Hematopoietic multipotent progenitor cell treated with erythropoietin and hydrocortisone succinate and interleukin-3 and kit ligand, for 6 days (in vitro differentiated cells): ENCODE measurements at places on chromosomes 3 and 15.
A peak's percentile ranks its signal among the peaks of the same experiment; 100 is the strongest.

DNA sequence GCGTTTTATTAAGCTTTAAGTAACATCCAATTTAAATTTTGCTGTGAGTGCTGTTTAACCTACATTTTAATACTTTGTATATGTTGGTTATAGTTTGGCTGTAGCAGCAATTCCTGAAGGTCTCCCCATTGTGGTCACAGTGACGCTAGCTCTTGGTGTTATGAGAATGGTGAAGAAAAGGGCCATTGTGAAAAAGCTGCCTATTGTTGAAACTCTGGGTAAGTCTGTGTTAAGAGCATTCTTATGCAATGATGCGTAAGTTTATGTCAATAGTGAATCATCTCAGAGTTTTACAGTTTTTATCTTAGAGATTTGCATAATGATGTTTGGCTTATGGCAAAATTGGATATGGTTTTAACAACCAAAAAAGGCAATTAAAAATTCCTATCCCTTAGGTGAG, 62.7 kb downstream of the ASTE1 start:
- peak; percentile 24 for DNase-seq

GRCh38 chr3:68424796-68425460, 507.4 kb downstream of the TAFA4 start:
- DNase-seq, result no peak

- DNase-seq, result no peak
Observed at GRCh38 chr3:46127503-46127902, 80.6 kb downstream of the CCR1 start.

- no peak for DNase-seq
Observed at GRCh38 chr3:194396539-194396858, 2.6 kb downstream of the GP5 start.

GRCh38 chr3:44894485-44894884, 20.1 kb downstream of the TGM4 start:
- DNase-seq, result no peak

GRCh38 chr15:93645594-93645993, 556.6 kb upstream of the RGMA start:
- DNase-seq, result no peak

DNA sequence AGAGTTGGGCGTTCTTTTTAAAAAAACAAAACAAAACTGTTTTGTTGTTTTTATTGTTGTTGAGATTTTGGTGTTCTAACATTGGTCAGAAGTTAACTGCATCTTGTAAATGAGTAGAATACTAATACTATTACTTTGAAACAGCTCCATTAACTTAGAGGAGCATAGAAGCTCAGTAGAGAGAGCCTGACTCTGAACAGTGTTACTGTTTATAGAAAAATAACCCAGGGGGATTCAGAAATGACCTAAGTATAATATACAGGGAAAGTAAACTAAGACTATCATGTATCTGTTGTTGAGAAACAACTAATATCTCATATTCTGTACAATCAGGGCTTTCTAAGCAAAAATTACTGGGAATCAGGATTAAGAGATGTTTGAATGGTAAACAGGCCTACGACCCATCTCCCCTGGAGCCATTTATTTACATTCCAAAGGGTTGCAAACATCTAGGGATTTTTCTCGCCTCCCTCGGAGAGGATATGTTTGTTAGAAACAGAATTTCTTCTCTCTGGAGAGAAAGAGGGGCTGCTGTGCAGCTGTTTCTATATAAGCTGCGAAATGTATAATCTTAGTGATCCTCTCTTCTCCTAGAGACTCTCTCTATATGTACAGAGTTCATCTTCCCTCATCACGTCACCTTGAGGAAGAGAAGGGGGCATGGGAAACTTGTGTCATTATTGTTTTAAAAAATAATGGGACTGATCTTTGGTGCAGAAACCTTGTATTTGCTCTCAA, 827.5 kb upstream of the DPPA4 start:
- DNase-seq, result no peak

DNA sequence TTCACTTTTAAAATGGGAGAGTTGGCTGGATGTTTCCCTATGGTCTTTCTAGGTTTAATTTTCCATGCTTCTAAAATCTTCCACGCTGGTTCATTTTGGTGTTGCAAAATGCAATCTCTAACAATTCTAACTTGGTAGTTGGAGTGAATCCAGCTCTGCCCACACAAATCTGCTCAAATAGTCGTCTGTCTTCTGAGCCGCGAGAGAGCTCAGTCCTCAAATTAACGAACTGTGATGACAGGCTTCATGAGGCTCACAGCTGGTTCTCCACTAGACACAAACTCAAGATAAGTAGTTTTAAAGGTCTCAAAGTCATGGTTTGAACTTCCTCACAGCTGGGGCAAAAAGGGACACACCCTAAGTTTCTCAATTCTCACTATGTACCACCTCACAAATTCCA, 178.6 kb upstream of the LYSMD4 start:
- peak; percentile 20 for DNase-seq

DNA sequence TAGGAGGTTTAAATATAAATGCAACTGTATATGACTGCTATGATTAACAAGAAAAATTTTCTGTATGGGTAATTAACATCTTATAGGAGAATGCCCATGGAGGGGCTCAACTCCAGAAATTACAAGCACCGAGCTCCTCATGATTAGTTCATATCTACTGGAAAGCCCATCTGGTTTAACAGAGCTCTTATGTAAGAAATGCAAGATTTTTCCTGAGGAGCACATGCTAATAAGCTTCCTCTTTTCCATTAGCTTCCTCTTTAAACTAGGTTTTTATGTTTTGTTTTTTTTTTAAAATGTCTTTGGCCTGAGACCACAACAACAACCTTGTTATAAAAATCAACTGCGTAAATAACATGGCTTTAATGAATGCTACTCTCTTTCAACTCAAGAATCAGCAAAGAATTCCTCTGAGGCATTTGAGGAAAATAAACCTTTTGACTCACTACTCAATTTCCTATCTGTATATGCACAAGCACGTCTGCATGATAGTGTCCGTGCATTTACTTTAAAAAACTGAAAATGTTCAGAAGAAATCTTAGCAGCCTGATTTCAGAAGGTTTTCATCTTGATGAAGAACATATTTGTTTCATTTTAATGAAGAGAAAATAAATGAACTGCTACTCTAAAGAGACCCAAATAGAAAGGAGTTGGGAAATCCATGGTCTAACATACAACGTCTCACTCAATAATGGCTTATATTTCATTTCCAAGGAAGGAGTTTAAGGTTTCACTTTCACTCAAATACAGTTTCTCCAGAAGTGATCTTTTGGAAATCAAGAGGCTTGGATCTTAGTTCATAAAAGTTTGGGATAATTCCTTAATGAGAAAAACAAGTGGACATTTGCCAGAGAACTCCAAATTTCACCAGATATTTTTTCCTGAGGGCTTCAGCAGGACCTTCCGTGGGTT, 180.8 kb downstream of the KCNAB1 start:
- DNase-seq, result peak; percentile 27

DNA sequence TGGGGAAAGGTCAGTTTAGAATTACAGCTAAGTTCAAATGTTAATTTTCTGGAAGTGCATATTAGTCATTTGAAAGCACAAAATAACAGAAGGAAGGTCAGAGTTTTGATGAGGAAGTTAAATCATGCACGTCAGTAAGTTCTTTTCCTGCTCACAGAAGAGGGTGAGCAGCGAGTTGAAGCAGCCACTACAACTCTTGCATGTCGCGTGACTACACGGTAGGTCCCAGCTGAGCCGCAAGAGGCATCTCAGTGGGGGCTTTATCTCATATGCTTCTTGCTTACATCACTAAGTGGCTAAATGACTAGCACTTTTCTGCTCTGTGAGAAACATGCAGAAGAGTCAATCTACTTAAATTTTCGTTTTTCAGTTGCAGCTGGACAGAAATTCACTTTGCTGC, 21.3 kb upstream of the SEC62 start:
- peak; percentile 95 for DNase-seq

DNA sequence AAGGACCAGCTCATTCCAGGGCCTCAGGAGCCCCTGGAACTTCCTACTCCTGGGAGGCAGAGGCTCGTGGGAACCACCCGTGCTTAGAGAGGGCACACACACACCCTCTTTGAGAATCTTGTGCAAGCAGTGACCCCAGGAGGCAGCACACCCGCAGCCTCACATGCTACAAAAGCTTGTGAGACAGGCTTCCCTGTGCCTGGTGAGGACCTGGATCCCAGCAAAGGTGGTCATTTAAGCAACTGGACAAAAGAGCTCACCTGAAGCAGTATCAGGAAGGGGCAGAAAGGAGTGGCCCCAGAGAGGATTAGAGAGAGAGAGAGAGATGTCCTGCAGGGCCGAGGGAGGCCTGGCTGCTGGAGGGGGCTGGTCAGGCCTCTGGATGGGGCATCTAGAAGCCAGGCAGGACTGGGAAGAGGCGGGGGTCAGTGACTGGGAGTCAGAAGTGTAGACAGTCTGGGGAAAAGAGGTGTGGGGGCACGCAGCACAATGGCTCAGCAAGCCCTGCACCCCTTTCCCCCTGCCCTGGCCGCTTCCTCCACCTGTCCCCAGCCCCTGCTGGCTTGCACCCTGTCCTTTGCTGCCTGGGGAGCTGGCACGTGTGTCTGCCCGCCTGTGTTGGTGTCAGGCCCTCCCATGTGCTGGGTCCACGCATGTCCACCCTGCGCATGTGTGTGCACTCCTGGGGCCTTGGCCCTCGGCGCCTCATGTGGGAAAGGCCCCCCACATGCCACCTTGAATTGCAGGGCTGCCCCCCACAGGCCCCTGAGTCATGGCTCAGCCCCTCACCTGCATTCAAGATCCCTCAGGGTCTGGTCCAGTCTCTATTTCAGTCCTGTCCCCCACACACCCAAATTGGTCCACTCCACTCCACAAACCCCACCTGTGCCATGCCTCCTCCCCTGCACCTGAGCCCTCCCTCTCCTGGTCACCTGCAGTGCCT, 36.9 kb downstream of the TSPAN3 start:
- no peak for DNase-seq

DNA sequence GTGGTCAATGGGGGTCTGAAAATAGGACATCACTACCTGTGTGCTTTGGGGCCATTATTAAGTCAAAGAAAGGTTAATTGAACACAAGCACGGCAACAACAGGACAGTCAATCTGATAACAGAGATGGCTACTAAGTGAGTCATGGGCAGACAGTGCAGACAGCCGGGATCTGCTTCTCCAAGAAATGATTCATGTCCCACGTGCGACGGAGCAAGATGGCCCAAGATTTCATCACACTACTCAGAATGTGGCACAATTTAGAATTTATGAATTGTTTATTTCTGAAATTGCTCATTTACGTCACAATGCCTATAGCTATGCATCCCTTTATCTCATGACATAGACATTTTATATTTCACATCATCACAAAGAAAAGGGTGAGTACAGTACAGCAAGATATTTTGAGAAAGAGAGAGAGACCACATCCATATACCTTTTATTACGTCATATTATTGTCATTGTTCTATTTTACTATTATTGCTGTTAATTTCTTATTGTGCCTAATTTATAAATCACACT, 770.6 kb upstream of the NR2F2 start:
- DNase-seq, result no peak

- no peak for DNase-seq
Observed at GRCh38 chr3:133745981-133746711, at the start of gene TF. Gene TF (plus strand): TSS chr3:133746393. CDS start chr3:133746441, 48 bp downstream.

DNA sequence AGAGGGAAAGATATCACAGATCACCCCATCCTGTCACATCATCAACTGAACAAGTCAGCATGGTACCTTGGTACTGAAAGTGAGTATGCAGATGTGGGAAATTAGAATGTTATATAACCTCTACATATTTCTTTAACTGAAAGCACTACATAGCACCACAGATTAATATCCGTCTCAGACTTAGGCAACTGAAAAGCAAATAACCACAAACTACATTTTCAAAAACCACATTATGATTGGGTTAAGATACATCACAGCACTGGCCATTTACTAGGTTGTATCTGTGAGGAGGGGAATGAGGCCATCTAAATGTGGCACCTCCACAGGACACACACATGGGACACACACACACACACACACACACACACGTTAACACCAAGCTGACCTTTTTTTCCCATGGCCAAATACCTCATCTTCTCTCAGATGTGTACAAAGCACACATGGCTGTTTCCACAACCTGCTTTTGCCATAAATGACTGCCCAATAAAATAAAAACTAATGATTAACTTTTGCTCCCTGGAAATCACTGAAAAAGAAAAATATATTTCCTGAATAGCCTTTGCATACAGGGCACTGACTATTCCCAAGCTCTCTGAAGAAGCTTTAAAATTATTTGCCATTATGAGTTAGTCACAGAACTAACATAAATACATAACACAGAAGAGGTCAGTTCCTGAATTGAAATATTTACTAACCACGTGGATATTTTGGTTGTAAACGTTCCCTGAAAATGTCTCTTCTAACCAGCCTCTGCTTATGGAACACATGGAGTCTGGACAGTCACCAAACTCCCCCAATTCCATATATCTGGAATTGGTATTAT, 60.1 kb downstream of the SUMF1 start:
- peak; percentile 52 for DNase-seq

DNA sequence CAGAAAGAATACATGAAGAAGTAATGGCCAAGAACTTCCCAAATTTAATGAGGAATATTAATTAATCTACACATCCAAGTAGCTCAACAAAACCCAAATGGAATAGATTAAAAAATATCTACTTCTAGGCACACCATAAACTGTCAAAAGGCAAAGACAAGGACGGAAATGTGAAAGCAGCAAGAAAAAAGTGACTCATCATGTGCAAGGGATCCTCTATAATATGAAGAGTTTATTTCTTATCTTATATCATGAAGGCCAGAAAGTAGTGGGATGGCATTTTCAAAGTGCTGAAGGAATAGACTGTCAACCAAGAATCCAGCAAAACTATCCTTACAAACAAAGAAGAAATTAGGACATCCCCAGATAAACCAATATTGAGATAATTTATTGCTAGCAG, 73.9 kb upstream of the PRICKLE2 start:
- DNase-seq, result no peak

- no peak for DNase-seq
Observed at GRCh38 chr15:27231811-27232210, 260.8 kb downstream of the GABRG3 start.

GRCh38 chr15:71455107-71455506, 339.8 kb downstream of the THSD4 start:
- DNase-seq, result no peak

- DNase-seq, result no peak
Observed at GRCh38 chr3:78969483-78969882, 798.3 kb downstream of the ROBO1 start.

DNA sequence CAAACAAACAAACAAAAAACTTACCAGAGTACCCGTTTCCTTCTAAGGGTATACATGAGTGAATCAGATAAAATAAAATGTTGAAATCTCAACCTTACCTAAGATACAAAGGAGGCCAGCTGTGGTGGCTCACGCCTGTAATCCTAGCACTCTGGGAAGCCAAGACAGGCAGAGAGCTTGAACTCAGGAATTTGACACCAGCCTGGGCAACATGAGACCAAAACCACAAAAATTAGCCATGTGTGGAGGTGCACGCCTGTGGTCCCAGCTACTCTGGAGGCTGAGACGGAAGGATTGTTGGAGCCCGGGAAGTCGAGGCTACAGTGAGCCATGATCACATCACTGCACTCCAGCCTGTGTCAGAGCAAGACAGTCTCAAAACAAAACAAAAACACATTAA, 11.0 kb upstream of the FAM219B start:
- DNase-seq, result no peak

- peak; percentile 91 for DNase-seq
Observed at GRCh38 chr3:57164657-57165573, at the start of gene IL17RD. Gene IL17RD (minus strand): TSS chr3:57165353. CDS start chr3:57165286, 67 bp downstream.
